Pancreas (tissue), 10 donors: ENCODE measurements at places on chromosomes 5 and 9.
A peak's percentile ranks its signal among the peaks of the same experiment; 100 is the strongest.

DNA sequence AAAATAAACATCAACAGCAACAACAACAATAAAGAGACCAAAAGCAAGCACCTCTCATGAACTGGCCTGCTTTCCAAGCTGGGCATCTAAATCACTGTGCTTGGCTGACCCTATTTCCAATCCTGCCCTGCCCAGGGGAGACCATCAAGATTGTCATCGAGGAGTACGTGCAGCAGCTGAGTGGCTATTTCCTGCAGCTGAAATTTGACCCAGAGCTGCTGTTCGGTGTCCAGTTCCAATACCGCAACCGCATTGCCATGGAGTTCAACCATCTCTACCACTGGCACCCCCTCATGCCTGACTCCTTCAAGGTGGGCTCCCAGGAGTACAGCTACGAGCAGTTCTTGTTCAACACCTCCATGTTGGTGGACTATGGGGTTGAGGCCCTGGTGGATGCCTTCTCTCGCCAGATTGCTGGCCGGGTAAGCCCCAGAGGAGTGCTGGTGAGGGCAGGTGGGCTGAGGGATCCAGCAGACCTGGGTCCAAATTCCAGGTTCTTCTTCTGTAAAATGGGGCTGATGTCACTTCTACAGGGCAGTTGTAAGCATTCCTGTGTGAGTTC, 15.6 kb downstream of the PTGS1 start:
- DNase-seq, result no peak

GRCh38 chr5:68227532-68228160, 12.1 kb downstream of the PIK3R1 start:
- no peak for DNase-seq

GRCh38 chr9:5790923-5791322, 42.0 kb downstream of the ERMP1 start:
- DNase-seq, result no peak

DNA sequence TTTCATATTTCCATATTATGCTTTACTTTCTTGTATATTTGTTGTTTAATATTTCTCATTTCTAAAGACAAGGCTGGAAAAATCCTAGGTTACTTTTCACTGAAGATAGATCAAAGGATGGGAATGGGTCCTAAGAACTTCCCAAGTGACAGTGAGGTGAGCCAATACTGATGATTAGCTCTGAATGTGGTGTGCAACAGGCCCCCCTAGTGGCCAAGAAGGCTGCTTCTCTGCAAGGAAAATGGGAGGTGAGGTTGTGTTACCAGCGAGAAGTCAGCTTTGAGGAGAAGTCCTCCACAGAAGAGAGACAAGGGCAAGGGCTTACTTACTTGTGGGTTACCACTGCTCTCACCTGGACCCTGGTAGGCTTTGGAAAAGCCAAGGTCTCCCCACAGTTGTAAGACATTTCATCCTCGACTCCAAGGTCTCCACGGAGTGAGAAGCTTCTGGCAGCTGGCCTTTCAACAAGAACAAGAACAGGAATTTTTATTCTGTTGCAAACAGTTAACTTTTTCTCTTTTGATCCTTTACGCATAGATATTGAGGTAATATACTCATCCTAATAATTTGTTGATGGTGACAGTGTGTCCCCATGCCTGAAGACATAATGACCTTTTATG, 69.9 kb downstream of the MAMDC2 start:
- DNase-seq, result no peak

- DNase-seq, result no peak
Observed at GRCh38 chr5:1998348-1998669, 115.6 kb upstream of the IRX4 start.

- DNase-seq, result no peak
Observed at GRCh38 chr9:91253488-91253887, 108.2 kb downstream of the AUH start.

GRCh38 chr5:146626936-146627335, 110.9 kb upstream of the GPR151 start:
- no peak for DNase-seq

DNA sequence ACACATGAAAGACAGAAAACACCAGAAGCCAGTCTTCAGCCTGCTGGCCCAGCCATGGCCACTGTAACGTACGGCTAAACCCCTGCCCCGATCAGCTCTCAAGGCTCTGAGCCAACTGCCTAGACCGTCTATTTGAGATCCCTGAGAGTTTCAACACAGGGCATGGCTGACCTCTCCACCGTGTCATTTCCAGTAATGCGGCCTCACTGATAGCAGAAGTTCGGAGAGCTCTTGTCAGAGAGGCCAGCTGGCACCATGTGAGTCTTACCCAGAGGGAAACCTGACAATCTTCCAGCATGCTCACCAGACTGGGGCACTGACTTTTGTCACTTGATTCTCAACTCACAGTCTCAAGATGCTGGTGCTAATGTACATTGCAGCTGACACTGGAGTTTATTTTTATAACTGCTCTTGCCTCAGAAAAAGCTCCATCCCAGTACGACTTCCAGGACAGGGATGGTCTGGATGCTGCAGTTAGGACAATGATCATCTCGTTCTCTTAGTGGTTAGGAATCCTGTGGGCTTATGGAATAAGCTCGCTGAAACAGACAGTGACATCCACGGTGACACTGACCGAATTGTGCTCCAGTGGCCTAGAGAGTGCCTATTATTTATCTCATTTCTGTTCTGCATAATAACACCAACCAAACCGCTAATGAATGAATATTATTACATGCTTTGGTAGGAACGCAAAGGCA, 372.7 kb downstream of the ICE1 start:
- DNase-seq, result peak; percentile 60

GRCh38 chr9:131971482-131972074, 108.1 kb downstream of the MED27 start:
- no peak for DNase-seq

- no peak for DNase-seq
Observed at GRCh38 chr9:28956116-28956880, 1383.0 kb upstream of the C9orf72 start.

GRCh38 chr5:107127878-107128277, 542.9 kb downstream of the EFNA5 start:
- no peak for DNase-seq

DNA sequence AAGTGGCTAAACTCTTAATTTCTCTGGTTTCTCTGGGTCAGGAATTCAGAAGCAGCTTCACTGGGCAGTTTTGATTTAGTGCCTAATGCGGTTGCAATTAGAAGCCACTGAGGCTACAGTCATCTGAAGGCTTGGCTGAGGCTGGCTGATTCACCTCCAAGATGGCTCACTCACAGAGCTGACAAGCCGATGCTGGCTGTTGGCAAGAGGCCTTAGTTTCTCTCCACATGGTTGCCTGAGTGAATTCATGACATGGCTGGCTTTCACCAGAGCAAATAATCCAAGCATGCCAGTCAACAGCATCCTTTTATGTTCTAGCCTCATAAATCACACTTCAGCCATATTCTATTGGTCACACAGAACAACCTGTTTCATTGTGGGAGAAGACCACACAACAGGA, 2.8 kb upstream of the CDK7 start:
- DNase-seq, result no peak

- no peak for DNase-seq
Observed at GRCh38 chr5:108728566-108729241, 19.0 kb upstream of the FER start.

GRCh38 chr5:51650824-51651223, 267.6 kb downstream of the ISL1 start:
- no peak for DNase-seq

DNA sequence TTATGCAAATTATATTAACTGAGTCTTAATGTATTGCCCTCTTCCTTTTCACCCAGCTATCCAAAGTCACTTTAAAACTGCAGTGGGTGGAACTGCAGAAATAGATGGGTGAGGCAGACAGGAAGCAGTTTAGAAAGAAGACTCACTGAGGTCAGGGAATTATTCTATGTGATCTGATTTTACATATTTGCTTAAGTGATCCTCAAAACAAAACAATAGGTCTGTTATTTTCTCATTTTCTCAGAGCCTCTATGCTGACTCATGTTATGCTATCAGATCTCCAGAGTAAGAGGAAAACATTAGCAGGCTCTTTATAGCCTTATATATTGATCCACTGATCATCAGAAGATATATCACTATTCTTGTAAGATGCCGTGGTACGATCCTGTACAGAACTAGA, 63.5 kb downstream of the MRPS27 start:
- no peak for DNase-seq

- DNase-seq, result no peak
Observed at GRCh38 chr5:18379189-18379588, 744.9 kb downstream of the TAF11L14 start.

DNA sequence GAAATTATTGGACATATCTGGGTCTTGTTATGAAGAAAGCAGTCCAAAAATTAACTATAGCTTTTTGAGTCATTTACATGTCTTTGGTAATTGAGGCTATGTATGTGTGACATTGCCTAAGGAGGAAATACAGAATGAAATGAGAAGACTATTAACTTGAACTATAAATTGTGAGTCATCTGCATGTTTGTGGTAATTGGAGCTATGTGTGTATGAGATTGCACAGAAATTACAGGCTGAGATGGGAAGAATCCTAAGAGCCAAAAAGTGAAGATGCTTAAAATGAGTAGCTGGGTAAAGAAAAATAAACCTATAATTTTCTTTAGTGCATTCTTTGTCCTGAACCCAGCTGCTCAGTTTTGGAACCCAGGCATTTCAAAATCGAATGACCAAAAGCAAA, 747.6 kb upstream of the EDIL3 start:
- no peak for DNase-seq

DNA sequence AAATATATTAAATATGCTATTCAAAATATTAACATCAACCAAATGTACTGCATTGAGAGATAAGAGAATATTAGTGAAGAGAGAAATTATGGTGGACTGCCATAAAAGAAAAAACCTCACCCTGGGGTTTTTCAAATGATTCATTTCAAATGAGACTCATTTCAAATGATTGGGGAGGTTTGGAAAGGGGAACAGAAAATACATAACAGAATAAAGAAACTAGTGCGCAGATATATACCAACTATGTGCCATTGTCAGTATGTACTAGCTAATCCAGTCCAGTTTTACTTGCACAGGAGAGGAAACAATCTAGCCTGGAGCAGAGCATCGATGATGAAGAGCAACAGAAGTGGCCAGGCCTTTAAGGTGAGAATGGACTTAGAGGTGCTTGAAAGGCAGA, 651.6 kb upstream of the RORB start:
- DNase-seq, result no peak

GRCh38 chr5:101600614-101601013, 695.5 kb downstream of the SLCO4C1 start:
- DNase-seq, result no peak

DNA sequence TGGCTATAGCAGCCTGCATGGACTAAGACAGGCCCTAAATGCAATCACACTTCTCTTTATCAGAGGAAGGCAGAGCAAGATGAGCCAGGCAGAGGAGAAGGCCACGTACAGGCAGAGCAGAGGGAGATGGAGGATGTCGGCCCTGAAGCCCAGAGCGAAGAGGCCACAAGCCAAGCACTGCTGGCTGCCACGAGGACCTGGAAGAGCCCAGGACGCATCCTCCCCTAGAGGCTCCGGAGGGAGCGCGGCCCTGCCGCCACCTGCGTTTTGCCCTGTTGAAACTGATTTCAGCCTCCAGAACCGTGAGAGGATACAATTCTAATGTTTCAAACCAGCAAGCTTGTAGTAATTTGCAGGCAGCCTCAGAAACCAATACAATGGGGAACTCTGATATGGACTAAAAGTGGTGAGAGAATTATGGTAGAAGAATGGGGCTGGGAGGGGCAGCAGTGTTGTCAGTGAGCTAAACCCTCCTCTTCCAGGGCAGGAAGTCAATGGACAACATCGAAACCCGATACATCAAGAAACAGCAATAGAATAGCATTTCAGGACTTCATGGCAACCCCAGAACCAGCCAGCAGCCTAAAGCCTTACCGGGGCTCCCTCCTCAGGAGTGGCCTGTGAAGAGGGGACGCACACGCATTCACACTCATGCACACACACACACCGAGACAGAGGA, 32.6 kb downstream of the ADAMTS2 start:
- no peak for DNase-seq

DNA sequence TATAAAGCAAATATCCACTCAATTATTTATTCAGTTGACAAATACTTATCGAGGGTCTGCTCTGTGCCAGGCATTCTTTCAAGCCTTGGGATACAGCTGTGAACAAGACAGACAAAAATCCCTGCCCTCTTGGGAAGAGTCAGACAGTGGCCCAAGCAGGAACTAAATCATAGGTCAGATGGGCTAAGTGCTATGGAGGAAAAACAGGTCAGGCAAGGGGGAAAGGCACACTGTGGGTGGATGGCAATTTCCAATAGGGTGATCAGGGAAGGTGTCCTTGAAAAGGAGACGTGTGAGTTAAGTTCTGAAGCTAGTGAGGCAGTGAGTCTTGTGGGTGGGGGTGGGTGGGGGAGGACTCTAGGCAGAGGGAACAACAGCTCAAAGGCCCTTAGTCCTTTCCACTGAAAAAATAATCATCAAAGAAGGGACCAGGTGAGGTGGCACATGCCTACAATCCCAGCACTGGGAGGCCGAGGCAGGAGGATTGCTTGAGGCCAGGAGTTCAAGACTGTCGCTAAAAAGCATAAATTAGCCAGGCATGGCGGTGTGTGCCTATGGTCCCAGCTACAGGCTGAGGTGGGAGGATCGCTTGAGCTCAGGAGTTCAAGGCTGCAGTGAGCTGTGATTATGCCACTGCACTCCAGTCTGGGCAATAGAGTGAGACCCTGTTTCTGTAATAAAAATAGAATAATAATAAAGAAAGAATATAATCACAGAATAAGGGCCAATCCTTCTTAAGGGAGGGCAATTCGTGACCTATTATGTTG, 95.2 kb upstream of the CPEB4 start:
- no peak for DNase-seq

DNA sequence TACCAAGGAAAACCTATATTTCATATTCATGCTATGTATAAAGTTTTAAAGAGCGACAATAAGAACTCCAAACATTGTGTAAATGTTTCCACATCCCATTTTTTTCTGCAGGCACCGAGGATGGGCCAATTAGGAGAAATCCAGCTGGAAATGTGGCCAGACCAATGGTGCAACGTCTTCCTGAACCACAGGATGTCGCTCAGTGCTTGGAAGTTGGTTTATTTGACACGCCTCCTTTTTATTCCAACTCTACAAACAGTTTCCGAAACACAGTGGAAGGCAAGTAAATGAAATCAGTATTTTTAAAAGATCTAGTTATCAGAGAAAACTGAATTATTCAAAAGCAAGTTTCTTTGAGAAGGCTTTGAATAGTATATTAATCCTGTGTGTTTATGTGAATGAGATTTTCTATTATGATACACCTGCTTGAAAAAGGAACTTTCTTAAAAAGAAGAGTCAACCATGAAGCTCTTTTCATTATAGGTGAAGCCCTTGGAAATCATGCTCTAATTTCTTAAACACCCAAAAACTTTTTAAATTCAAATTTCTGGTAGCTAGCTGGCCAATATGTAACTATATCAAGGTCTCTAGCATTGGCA, 9.1 kb downstream of the TYRP1 start:
- peak; percentile 23 for DNase-seq

GRCh38 chr5:112800891-112801290, 60.2 kb upstream of the SRP19 start:
- DNase-seq, result no peak

DNA sequence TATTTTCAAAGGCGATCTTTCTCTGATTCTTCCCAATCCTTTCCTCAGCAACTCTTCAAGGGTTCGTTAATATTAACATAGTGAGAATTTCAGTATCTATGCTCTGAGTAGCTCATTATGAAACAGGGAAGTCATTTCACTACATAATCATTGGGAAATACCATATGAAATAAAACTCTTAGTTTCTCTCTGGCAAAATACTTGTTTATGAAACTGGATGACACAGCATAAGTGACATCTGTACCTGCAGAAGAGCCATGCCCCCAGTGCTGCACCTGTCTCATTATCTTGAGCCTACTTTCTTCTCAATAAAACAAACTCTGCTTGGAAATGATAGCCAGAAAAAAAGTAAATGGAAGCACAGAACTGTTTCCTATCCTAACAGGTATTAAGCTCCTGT, 33.8 kb upstream of the OTULIN start:
- DNase-seq, result no peak

- DNase-seq, result no peak
Observed at GRCh38 chr9:123943671-123944070, 13.7 kb upstream of the DENND1A start.
